Mesothelial cell of epicardium (in vitro differentiated cells): ENCODE measurements at places on chromosomes 6 and 20. TPM values are rescaled to one million over a fixed set of nuclear protein-coding genes. Genes with fewer than 3 reads are reported as not detected.

DNA sequence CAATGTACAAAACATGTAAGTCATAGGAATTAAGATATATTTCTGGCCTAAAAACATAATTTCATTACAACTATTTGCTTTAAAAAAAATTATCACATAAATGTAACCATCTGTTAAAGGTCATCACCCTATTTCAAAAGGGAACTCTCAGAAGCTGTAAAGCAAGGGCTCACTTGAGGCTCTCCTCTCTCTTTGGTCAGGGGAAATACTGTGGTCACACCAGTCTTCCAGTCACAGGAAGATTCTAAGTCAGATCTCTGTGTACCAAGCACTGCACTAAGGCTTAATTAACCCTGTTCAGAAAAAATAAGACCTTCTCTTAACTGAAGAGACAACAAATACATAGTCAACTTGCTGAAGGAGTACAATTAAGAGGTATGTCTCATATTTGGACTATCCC, 75.6 kb downstream of the MMS22L start:
- H3K4me3 ChIP-seq: no peak overlapping the region
- peaks cover under 1% of the 10 kb centered on the region for H3K36me3 ChIP-seq
- peaks cover 12% of the 10 kb centered on the region for H3K4me1 ChIP-seq
- no peak for DNase-seq

DNA sequence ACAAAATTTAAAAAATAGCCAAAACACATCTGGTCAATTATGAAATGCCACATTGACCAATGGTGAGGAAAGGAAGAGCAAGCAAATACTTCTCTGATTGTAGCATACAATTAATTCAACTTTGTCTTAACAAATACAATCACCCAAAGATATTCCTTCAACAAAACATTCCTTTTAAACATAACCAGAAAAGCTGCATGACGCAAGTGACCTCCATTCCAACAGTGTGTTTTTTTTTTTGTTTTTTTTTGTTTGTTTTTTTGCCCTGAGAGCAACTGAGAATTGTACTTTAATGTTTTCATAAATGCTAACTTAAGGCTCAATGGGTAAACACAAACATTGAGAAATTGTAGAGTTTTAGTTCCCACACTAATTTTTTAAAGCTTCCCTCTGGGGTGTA, 184.4 kb downstream of the PTPRK start:
- H3K27me3 ChIP-seq: no peaks in the 10 kb centered on the region
- no peak for DNase-seq
- peaks cover 20% of the 10 kb centered on the region for H3K4me1 ChIP-seq
- H3K27ac ChIP-seq: no peak overlapping the region
- H3K36me3 ChIP-seq: no peaks in the 10 kb centered on the region

The TCP11 gene
- total RNA-seq: 0.20 to 0.24 TPM (median 0.20 TPM) in 3 replicates

- H3K36me3 ChIP-seq: peaks cover 12% of the 10 kb centered on the region
- DNase-seq: no peak
- no peak overlapping the region for H3K4me3 ChIP-seq
- peak overlapping the region; percentile 76 for H3K27ac ChIP-seq
- H3K27me3 ChIP-seq: no peaks in the 10 kb centered on the region
Observed at GRCh38 chr6:155310596-155310995, 3.7 kb downstream of the TFB1M start.

The PRR18 gene
- total RNA-seq: 0.20 to 0.38 TPM (median 0.31 TPM) in 3 replicates

The SNAI1 gene
- 8.5 to 9.7 TPM (median 8.9 TPM) in 3 replicates for total RNA-seq

GRCh38 chr6:72739368-72739779, 117.5 kb downstream of the KCNQ5 start:
- H3K27ac ChIP-seq: peak overlapping the region; percentile 26
- H3K36me3 ChIP-seq: no peaks in the 10 kb centered on the region
- no peak overlapping the region for H3K4me3 ChIP-seq
- H3K27me3 ChIP-seq: no peaks in the 10 kb centered on the region

The GSTA3 gene
- total RNA-seq: not detected in 3 replicates

GRCh38 chr6:142035890-142036289, 96.8 kb upstream of the GJE1 start:
- no peaks in the 10 kb centered on the region for H3K4me1 ChIP-seq
- no peaks in the 10 kb centered on the region for H3K36me3 ChIP-seq
- no peak for DNase-seq
- no peaks in the 10 kb centered on the region for H3K27me3 ChIP-seq

- no peaks in the 10 kb centered on the region for H3K4me1 ChIP-seq
- no peaks in the 10 kb centered on the region for H3K27me3 ChIP-seq
- peaks cover 49% of the 10 kb centered on the region for H3K36me3 ChIP-seq
- no peak overlapping the region for H3K4me3 ChIP-seq
Observed at GRCh38 chr6:143176090-143177021, 115.7 kb downstream of the AIG1 start.

- H3K27me3 ChIP-seq: no peaks in the 10 kb centered on the region
- no peaks in the 10 kb centered on the region for H3K36me3 ChIP-seq
- peaks cover 23% of the 10 kb centered on the region for H3K4me1 ChIP-seq
Observed at GRCh38 chr20:57781901-57782300, 72.1 kb upstream of the PMEPA1 start.

The GRM1 gene
- total RNA-seq: 0.11 to 0.16 TPM in 2 of 3 replicates, not detected in the other

The LHFPL5 gene
- not detected in 3 replicates for total RNA-seq

DNA sequence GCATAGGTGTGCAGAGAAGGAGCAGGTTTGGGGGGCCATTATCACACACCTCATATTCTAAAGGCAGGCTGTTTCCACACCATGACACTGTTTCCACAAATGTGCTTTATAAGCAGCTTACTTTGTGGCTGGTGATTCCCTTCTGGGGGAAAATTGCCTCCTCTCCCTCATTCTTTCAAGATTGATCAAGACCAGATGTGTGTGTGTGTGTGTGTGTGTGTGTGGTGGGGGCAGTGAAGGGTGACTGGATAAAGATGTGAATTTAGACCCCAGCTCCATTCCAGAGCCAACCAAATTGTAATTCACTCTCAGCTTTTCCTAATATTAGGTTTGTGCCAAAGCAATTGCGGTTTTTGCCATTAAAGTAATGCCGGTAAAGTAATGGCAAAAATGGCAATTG, 45.6 kb downstream of the EDN3 start:
- H3K27me3 ChIP-seq: peaks cover 35% of the 10 kb centered on the region
- DNase-seq: no peak
- H3K4me1 ChIP-seq: peaks cover 8% of the 10 kb centered on the region
- no peak overlapping the region for H3K4me3 ChIP-seq
- no peak overlapping the region for H3K27ac ChIP-seq
- H3K36me3 ChIP-seq: no peaks in the 10 kb centered on the region

The FOXS1 gene
- total RNA-seq: 1.9 to 2.5 TPM (median 2.1 TPM) in 3 replicates

The CALHM6 gene
- total RNA-seq: 2.2 to 2.4 TPM (median 2.4 TPM) in 3 replicates

DNA sequence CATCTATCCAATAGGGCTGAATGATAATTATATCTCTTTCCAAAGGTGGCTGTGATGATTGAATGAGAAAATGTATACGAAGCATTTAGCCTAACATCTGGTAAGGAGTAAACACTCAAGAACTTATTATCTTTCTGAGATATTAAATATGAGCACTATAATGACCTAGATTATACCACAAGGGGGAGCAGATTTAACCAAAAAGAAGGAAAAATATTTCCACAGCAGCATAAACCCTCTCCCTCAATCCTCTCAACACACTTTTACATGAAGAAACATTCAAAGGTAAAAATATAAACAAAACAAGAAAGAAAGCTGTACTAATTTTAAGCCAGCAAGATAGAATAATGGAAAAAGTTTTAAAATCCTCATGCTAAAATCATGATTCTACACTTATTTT, 68.4 kb downstream of the SHPRH start:
- no peak overlapping the region for H3K27ac ChIP-seq
- H3K36me3 ChIP-seq: peaks cover 62% of the 10 kb centered on the region
- no peak for DNase-seq
- no peaks in the 10 kb centered on the region for H3K27me3 ChIP-seq

DNA sequence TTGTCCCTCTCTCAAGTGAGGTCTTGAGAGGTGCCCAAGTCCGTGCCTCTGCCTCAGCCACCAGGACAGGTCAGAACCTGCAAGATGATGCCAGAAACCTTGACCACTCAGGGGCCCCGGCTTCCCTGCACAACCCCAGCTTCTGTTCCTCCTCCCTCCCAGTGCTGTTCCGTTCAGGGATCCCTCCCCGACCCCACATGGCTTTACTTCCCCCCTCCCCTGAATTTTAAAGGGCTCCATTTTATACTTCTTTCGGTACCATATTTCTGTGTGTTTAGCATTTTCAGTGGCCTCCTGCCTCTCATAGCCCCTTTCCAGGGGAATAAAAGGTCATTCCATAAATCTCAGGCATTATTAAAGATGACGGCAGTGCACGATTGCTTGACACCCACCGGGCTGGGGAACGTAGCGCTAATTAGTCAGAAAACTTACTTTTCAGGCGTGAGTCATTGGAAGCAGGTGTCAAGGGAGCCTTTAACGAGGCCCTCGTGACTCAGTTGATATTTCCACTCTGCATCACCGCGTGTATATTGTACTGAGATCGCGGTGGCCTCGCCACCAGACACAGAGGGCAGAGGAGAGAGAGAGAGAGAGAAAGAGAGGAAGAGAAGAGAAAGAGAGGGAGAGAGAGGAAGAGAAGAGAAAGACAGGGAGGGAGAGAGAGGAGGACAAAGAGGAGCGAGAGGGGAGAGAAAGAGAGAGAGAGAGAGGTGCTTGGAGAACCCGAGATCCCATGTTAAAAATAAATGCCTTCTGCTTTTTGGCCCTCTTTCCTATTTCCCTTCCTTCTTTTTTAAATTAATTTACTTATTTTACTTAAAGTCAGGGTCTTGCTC, 21.3 kb downstream of the KCNG1 start:
- DNase-seq: no peak
- no peaks in the 10 kb centered on the region for H3K27me3 ChIP-seq
- no peak overlapping the region for H3K27ac ChIP-seq
- H3K4me3 ChIP-seq: no peak overlapping the region

DNA sequence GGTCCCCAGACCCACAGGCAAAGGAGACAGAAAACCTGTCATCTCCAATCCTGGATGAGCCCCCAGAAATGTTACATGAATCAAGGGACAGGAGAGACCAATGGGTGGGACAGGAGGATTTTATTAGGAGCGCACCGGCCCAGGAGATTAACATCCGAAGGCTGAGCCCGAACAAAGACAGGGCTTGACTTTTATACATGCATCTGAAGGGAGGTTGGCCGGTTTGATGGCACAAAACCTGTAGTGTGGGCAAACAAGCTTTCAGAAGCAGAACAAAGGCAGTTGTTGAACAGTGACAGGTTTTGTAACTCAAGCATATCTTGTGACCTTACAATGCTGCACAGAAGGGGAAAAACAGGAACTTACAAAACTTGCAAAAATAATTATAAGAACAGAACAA, 83.9 kb upstream of the GPR6 start:
- peaks cover 34% of the 10 kb centered on the region for H3K4me1 ChIP-seq
- no peaks in the 10 kb centered on the region for H3K27me3 ChIP-seq
- DNase-seq: no peak
- H3K36me3 ChIP-seq: peaks cover 7% of the 10 kb centered on the region
- H3K27ac ChIP-seq: no peak overlapping the region

DNA sequence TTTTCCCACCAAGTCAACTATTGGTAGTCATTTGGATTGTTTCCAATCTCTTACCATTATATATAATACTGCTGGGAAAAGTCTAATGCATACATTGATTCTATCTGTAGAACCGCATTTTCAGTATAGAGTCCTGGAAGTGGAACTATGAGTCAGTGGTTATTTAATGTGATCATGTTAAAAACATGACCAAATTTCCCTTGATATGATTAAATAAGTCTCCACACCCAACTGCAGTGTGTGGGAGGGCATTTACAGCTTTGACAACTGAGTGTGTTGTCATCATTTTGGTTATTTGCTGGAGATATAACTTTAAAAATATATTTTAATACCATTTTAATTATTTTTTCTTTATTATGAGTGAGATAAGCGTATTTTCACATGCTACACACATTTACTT, 1027.6 kb downstream of the EYS start:
- no peaks in the 10 kb centered on the region for H3K36me3 ChIP-seq
- H3K27ac ChIP-seq: no peak overlapping the region
- DNase-seq: no peak
- H3K4me1 ChIP-seq: no peaks in the 10 kb centered on the region
- no peak overlapping the region for H3K4me3 ChIP-seq
- H3K27me3 ChIP-seq: no peaks in the 10 kb centered on the region

DNA sequence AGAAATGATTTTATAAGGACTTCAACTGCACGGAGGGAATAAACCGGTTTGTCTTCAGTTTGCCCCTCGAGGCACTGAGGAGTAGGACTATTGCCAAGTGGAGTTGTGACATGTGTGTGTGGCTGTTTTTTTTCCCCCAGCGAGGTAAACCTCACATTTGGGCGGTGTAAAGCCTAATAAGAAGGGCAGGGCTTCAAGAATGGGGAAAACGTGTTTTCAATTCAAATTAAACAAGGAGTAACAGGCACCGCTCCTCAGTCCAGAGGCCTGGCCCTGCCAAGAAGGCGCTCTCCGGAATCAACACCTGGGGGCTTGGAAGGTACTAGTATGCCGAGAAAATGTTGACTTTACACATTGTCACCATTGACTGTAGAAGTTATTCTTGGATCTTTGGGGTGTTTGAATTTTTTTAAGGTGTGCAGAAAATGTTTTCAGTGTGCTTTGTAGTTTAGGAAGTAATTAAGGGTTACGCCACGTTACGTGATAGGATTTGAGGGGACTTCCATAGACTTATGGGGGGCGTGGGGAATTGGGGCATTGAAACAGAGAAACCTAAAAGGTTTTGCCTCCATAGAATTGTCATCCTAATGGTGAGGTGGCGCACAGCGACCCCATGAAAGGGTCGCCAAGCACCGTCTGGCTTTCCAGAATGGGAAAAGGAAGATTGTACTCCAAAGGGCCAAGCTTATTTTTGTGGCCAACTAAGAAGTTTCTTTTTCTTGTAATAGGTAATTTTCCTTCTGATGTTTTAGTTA, 791 bp downstream of the ADGRG6 start:
- peaks cover 51% of the 10 kb centered on the region for H3K4me1 ChIP-seq
- H3K36me3 ChIP-seq: no peaks in the 10 kb centered on the region
- H3K27me3 ChIP-seq: peaks cover 7% of the 10 kb centered on the region
- peak overlapping the region; percentile 81 for H3K4me3 ChIP-seq

GRCh38 chr6:110334423-110335180, 23.5 kb downstream of the METTL24 start:
- DNase-seq: no peak
- H3K4me1 ChIP-seq: peaks cover 84% of the 10 kb centered on the region
- peak overlapping the region; percentile 32 for H3K4me3 ChIP-seq
- H3K27ac ChIP-seq: peak overlapping the region; percentile 98
- no peaks in the 10 kb centered on the region for H3K27me3 ChIP-seq

GRCh38 chr6:23642849-23643248, 483.2 kb upstream of the NRSN1 start:
- H3K4me1 ChIP-seq: peaks cover 46% of the 10 kb centered on the region
- DNase-seq: no peak
- peak overlapping the region; percentile 77 for H3K27ac ChIP-seq
- no peak overlapping the region for H3K4me3 ChIP-seq
- no peaks in the 10 kb centered on the region for H3K27me3 ChIP-seq
- H3K36me3 ChIP-seq: no peaks in the 10 kb centered on the region

GRCh38 chr6:24932832-24933231, 2.9 kb downstream of the RIPOR2 start:
- no peaks in the 10 kb centered on the region for H3K27me3 ChIP-seq
- H3K4me1 ChIP-seq: peaks cover 52% of the 10 kb centered on the region
- peak overlapping the region; percentile 36 for H3K27ac ChIP-seq
- no peak overlapping the region for H3K4me3 ChIP-seq

- H3K27ac ChIP-seq: peak overlapping the region; percentile 99
- no peak for DNase-seq
- H3K4me1 ChIP-seq: peaks cover 45% of the 10 kb centered on the region
Observed at GRCh38 chr6:47478233-47479139, 897 bp downstream of the CD2AP start.

- no peak overlapping the region for H3K27ac ChIP-seq
- H3K27me3 ChIP-seq: no peaks in the 10 kb centered on the region
- H3K4me1 ChIP-seq: no peaks in the 10 kb centered on the region
- no peaks in the 10 kb centered on the region for H3K36me3 ChIP-seq
- H3K4me3 ChIP-seq: no peak overlapping the region
Observed at GRCh38 chr6:112663698-112664097, 316.6 kb downstream of the RFPL4B start.
